ENCODE measurements at places on chromosomes 12 and 14.

GRCh38 chr14:51367600-51367931 is 127.5 kb downstream of the TMX1 start:
- DNase-seq, result no peak

GRCh38 chr14:92040431-92041051 is 682 bp upstream of the TRIP11 start:
- DNase-seq, result peak; percentile 38

- no peak for DNase-seq
Observed at GRCh38 chr12:113072136-113072535, 15.6 kb downstream of the DTX1 start.

DNA sequence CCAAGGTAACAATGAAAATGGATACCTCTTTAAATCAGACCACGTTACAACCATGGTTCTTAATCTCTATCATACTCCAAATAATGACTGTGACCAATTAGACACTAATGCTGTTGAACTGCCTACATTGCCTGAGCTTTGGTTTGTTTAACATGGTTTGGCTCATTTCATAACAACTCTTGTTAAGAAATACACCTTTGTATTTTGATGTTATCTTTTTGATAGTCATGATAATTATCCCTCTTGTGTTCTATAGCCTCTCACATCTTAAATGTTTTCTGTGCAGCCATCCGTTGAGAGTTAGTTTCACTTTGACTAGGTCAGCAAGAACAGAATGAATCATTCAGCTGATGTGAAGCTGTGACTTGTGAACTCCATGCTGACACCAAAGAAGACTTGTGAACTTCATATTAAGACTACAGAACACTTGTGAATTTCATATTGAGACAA is 75.5 kb upstream of the RERGL start:
- DNase-seq, result peak; percentile 19

DNA sequence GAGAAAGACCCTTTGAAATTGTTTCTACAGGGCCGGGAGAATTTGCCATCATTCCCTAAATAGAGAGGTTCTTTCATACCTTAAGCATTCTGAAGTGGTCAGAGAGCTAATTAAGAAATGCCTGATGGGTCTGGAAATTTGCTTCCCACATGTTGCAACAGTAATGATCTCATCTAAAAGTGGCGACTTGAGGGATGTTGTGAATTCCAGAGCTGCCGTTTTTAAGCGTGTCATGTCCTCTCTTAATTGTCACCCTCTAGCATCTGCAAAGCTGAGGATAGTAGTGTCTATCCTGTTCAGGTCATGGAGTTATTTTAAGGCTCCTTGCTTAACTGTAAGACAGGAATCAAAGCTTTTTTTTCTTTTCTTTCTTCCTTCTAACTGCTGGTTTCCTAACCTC is 60.4 kb downstream of the FOS start:
- no peak for DNase-seq

GRCh38 chr12:64718649-64719048 is 40.6 kb downstream of the GNS start:
- no peak for DNase-seq

GRCh38 chr12:26451763-26452162 is 256.4 kb downstream of the SSPN start:
- no peak for DNase-seq

DNA sequence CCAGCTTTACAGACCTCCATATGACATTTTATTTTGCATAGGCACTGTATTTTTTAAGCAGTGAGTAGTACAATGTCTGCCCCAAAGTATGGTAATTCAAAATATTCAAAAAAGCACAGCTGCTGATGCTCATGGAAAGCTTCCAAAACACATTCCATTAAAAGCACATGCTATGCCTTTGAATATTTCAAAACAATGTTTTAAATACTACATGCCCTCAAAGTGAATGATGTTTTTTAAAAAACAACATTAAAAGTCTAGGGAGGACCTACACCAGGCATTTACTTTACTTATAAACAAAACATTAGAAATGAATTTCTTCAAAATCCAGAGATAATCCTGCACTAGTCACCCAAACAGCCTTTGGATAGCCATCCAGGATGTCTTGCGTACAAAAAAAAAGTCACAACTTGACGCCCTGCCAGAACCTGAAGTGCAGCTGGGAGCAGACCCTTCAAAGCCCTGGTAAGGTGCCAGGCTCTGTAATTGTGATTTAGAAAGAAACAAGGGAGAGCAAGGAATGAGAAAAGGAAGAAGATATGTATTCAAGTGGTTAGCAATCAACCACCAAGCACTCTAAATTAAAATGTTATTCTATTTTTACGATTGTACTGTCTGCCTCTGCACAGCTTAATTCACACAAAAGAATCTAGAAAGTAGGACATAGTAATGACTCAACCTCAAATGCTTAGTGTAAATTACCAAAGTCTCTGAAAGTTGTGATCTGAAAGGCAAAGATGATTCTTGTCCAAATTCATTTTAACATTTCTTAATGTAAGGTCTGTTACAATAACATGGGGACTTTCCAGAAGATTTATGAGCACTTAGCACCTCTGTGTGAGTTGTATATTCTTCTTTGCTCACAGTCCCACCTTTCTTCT is 31.9 kb downstream of the CEP83 start:
- peak; percentile 41 for DNase-seq

DNA sequence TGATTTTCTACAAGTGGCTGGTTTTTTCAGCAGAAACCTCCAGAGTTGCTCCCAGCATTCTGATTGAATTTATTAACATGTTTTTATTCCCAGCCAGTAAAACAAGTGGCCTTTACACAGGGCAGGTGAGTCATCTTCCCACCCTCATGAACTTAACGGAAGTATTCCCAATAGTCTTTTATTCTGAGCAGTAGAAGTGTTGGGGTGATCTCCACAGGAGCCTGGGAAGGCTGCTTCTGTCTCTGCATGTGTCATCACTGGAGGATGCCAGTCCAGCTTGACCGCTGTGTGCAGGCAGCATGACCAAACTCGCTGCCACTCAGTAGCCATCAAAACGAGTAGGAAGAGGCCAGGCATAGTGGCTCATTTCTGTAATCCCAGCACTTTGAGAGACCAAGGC is 13.4 kb upstream of the DNAH10 start:
- DNase-seq, result no peak

DNA sequence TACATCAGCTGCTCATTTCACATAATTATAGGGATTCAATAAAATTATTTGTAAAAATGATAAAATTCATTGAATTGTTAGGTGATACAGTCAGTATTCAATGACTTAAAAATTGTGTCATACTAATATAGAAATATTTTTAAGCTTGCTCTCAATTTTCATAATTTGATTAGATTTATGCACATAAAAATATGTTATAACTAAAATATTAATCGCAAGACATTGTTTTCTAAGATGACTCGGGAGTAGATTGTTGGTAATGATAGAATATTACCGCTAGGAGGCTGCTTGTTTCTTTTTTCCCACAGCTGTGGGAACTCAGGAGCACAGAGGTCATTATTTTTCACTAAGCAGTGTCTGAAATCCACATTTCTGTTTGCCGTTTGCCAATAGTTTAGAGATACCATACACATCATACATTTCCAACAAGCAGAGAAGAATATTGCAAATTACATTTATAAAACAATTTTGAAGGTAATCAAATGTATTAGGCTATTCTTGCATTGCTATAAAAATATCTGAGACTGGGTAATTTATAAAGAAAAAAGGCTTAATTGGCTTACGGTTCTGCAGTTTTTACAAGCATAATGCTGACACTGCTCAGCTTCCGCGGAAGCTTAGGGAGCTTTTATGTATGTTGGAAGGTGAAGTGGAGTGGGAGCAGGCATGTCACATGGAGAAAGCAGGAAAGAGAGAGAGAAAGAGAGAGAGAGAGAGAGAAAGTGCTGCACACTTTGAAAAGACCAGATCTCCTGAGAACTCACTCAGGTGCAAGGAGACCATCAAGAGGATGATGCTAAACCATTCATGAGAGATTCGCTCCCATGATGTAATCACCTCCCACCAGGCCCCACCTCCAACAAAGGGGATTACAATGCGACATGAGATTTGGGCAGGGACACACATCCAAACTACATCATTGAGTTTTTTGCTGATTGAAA is 9.2 kb downstream of the CD69 start:
- no peak for DNase-seq

GRCh38 chr12:53677800-53678148 is 1.9 kb upstream of the ATP5MC2 start:
- no peak for DNase-seq

DNA sequence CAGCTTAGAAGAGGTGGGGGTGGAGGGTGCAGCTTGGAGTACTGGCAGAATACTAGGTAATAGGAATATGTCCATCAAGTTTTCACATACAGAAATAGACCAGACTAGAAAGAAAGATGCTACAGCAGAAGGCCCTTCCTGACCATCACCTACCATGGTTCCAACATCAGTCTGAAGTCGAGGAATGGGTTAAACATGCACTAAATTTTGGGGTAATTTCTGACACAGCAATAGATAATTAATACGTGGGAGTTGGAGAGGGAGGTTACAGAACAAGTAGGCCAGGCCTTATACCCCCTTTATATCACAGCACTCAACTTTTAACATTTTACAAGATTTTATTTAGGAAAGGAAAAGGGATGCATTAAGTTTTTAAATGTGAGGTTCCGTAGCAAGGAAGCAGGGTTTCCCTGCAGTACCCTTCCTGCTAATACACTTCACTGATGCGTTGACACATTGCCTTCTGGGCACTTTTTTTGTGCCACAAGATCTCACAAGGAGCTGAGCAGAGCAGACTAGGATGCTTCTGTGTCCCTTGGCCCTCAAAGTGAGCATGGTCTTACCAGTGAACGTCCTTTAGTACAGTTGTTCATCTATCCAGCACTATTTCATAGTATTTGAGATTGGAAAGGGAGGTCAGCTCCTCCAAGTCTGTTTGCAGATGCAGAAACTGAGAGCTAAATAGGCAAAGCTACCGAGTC is 50.8 kb downstream of the EID3 start:
- no peak for DNase-seq

All from COR-L47 (cell line).